ENCODE measurements at places on chromosomes 1 and 21. TPM values are rescaled to one million over a fixed set of nuclear protein-coding genes. Genes with fewer than 3 reads are reported as not detected.

DNA sequence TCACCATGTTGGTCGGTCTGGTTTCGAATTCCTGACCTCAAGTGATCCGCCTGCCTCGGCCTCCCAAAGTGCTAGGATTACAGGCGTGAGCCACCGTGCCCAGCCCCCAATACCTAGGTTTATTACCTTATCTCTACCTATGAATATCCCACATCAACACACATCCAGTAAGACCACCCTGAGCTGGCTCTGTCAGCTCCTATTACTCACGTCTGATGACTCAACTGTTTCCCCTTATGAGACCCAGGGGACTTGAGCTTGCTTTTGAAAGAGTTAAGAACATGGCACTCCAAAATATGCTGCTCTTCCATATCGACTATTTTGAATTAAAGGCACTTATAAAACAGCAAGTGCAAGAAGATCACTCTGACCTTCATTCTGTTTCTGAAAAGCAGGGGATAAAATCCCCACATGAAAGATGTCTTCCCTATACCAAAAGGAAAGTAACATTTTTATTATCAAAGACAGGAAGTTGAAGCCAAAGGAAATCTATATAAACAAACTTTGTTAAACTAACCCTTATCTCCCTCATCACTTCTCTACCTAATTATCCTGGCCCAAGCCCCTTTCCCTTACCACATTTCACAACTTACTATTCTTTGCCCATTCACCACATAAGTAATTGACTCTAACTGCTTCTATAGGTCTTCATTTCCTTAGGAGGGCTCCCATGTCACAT lies 41.3 kb upstream of the OSBPL9 start:
- no peak for DNase-seq

The VAV3 gene
- total RNA-seq, result 1.4 TPM

- peak; percentile 13 for DNase-seq
These were observed 7.8 kb downstream of the PODN start for GRCh38 chr1:53069663-53070327.

GRCh38 chr1:169018751-169019150 lies 87.7 kb upstream of the ATP1B1 start:
- DNase-seq, result no peak

- DNase-seq, result peak; percentile 17
These were observed 53.8 kb downstream of the PLPP3 start for GRCh38 chr1:56525489-56526041.

The SKI gene
- 37.9 TPM for total RNA-seq

GRCh38 chr1:55609630-55610029 lies 394.5 kb upstream of the USP24 start:
- DNase-seq, result no peak

DNA sequence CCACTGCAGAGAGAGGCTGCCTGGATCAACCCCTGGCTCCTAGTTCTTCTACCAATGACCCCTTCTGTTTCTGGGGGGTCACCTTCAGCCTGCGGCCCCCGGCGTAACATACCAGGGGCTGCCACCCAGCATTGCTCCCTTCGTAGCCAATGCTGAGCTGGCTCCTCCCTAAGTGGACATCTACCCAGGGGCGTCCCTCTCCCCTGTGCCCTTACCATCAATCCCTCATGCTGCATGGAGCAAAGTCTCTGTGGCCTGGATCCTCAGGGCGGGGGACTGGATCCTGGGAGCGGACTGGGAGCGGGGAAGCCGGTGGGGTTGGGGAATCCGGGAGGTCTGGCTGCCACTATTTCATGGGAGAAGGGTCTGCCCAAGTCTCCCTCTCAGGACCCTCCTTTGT lies 28.6 kb downstream of the TRIM67 start:
- DNase-seq, result no peak

The TPTE gene
- total RNA-seq, result not detected

DNA sequence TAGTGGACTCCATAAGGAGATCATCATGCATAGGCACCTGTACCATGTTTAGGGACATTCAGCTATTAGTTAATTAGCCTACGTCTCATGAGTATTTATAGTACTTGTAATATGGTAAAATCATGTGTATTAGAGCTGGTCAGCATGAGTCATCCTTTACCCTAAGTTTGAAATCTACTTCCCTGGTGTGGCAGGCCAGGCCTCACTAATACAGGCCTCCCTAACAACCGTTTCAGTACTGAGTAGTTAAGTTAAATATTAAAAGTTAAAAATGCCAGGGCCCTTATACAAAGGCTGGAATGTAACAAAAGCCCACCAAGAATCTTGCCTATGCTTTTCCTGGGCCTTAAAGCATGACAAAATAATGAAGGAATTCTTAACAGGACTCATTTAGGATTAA lies 356.3 kb upstream of the DPYD start:
- no peak for DNase-seq

The KRTAP6-3 gene
- total RNA-seq, result not detected

The SYNC gene
- total RNA-seq, result 16.2 TPM

- DNase-seq, result no peak
These were observed 82.0 kb upstream of the HIVEP3 start for GRCh38 chr1:42000766-42001165.

- no peak for DNase-seq
These were observed 117.7 kb downstream of the FGGY start for GRCh38 chr1:59414406-59415133.

The OR2L13 gene
- not detected for total RNA-seq

DNA sequence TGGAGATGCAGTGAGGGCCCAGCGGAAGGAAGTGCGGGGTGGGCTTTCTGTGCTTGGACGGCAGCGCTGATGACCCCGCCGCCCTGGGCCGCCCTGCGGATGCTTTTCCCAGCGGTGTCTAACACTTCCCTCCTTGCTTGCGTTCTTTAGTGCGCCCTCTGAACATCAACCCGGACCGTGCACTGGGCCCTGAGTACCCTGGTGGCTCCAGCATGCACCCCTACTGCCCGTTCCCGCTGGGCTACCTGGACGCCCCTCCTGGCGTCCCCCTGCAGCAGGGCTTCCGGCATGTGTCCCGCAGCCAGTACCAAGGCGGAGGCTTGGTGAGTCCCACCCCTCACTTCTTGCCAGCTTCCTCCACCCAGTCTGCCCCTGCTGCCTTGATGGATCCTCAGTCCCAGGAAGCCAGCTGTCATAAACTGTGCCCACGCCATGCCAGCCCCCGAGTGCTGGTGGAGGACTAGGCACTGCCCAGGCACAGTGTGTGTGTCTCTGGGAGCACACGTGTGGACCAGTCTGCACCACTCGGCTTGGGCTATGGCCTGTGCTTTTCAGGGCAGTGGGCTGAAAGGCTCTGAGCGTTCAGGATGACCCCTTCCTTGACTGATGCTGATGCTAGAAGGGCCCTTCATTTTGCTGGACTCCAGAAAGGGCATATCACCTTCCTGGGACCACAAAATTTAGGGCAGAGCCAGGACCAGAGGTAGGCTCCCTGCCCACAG lies 2.3 kb downstream of the DMRTB1 start:
- no peak for DNase-seq

The CELF3 gene
- not detected for total RNA-seq

The COL8A2 gene
- total RNA-seq, result 1.2 TPM

The PAQR7 gene
- total RNA-seq, result 1.9 TPM

DNA sequence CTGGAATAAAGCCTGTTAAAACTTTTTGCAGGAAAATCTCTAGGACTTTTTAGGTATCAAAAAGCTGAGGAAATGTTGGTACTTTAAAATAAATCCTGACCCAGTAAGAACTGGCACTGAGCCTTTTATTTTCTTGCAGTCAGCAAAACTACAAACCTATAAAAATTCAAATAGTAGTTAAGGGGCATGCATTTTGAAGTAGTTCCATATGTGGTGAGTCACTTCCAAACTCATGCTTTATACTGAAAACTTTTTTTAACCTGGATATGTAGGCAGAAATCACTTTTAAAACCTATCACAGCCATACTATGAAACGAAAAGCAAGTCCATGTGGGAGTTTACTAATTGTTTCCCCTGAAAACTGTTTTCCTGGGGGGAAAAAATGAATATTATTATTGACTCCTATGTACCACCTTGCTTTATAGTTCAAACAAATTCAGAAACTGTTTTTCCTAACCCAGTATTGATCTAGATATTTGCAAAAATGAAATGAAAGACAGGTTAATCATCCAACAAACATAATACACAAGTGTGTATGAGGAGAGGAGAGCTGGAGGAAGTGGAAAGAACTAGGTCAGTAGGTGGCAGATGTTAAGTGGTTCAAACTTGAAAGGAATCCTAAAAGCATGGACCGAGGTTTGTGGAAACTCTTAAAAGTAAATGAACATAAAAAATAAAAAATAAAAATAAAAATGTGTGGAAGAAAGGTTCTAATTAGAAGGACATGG lies 30.5 kb downstream of the NRIP1 start:
- DNase-seq, result no peak
